ENCODE measurements at places on chromosomes 11 and 22.

- DNase-seq, result no peak
These were observed 3.1 kb upstream of the CALCA start for GRCh38 chr11:14975252-14975587.

GRCh38 chr11:1237851-1238250 is 15.0 kb downstream of the MUC5B start:
- no peak for DNase-seq

DNA sequence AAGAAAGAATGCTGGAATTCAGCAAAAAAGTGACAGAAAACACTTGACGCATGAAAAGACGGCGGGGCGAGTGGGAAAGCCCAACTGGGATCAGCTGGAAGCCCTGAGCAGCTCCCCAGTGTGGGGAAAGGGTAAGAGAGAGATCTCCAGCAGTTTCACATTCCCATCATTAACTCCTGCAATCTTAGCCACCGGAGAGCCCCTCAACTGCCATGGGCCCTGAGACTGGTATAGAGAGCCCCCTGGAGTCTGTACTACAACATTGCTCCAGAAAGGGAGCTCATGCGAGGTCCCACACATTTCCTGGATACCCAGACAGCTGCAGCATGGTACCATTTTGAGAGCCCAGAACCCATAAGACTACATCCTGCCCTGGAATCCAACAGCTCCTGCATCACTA is 31.1 kb downstream of the MRGPRX4 start:
- DNase-seq, result no peak

DNA sequence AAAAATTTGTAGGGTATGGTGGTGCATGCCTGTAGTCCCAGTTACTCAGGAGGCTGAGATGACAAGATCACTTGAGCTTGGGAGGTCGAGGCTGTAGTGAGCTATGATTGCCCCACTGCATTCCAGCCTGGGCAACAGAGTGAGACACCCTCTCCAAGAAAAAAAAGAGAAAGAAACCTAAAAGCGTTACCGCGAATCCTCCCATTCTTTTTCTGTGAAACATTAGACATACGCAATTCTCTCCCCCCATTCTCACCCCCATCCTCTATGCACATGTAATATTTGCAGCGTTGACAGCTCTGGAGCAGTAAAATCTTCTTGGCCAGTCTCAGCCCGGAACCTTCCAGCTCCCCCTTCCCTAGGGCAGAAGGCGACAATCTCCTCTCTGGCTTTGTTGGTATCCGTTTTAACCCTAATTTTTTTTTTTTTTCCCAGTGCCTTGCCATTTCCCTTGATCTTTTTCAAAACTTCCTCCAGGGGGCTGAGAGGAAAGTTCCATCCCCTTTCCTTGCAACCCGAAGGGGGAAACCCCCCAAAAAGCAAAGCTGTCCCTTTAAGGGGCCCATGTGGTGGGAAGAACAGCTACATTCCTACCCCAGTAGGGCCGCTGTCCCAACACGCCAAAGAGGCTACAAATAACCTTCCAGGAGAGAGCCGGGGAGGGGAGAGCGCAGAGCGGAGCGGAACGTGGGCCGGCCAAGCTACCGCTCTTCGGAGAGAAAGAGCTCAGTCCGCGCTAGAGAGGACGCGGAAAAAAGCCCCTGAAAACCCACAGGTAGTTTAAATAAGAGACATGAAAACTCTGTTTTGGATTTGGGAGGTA is 1.9 kb downstream of the LRP4 start:
- no peak for DNase-seq

- no peak for DNase-seq
These were observed 1047.3 kb upstream of the CNTN5 start for GRCh38 chr11:97973352-97973857.

DNA sequence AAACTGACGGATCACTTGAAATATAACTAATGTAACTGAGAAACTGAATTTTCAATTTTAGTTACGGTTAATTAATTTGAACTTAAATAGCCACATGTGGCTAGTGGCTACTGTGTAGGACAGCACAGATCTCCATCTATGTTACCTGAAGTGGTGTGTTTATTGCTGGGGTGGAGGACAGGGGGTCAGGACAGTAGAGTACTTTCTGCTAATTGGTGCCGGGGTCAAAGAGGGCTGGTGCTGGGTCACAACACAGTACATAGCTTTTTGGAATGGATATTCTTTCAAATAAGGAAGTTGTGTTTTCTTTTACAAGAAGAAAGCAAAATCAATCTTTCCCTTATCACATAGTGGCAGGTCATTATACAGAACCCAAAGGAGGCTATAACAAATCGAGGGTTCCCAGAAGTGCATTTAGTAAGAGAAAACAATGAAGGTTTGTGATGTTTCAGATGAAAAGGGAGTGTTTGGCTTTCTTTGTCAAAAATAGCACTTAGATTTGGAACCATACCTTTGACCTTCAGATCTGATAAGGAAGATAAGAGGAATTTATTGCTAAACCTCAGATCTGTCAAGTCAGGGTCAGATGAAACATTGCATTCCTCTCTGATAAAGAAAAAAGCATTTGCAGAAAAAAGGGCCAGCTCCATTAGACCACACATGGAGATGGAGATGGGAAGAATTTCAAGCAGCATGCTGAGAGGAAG is 384.5 kb downstream of the AASDHPPT start:
- DNase-seq, result no peak

- no peak for DNase-seq
These were observed 2.1 kb downstream of the GRIK4 start for GRCh38 chr11:120513436-120514315.

GRCh38 chr11:121932646-121933185 is 183.3 kb downstream of the BLID start:
- no peak for DNase-seq

DNA sequence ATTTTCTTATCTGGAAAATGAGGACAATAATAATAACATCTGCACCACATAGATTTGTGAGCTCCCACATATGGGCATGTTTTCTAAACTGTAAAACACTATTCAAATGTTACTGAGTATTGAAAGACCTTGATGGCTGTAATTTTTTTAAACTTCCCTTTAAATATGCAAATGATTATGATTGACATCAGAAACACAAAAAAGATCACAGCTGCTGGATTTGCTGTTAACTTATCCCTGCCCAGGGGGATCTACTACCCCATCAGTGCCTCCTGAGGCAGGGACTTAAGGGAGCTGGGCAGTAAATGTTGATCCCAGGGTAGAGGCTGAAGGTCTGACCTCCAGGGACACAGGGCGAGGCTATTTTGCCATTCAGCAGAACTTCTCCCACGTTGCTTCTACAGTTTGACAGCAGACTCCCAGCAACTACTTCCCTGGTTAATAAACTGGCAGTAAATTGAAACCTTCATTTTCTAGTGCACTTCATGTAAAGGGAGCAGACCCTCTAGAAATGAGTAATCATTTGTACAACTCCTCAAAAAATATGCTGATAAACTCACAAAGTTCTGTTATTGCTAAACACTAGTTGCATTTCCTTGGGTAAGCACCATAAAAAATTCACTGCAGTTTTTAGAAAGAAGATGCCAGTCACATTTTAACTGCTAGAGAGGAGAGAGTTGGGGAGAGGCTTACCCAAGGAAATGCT is 20.3 kb downstream of the TMPRSS5 start:
- no peak for DNase-seq

DNA sequence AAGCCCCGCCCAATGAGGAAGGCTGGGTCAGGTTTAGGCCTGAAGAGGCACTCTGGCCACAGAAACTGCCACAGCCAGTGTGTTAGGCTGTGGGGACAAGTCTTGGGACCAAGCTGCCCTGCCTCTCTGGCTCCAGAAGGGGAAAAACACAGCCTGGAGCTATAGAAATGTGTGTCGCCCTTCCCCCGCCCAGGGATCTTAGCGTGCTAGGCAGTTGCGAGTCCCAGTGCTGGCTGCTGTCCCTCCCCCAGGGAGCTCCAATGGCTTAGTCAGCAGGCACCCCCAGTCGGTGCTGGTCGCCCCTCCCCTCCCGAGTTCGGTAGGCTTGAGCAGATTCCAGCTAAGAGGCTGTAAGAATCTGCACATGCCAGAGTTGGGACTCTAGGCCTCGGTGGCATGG is 99.5 kb upstream of the API5 start:
- DNase-seq, result no peak

- no peak for DNase-seq
These were observed 1.7 kb downstream of the E2F8 start for GRCh38 chr11:19239039-19239438.

GRCh38 chr11:118928870-118929500 is 3.3 kb upstream of the BCL9L start:
- DNase-seq, result peak; percentile 79

GRCh38 chr11:15117751-15118150 is 3.0 kb downstream of the INSC start:
- DNase-seq, result no peak

GRCh38 chr22:44128958-44129618 is 51.6 kb upstream of the PARVG start:
- no peak for DNase-seq

GRCh38 chr22:34324763-34325162 is 404.5 kb upstream of the LARGE1 start:
- DNase-seq, result no peak

- no peak for DNase-seq
These were observed 38.9 kb downstream of the NTM start for GRCh38 chr11:131409345-131409744.

DNA sequence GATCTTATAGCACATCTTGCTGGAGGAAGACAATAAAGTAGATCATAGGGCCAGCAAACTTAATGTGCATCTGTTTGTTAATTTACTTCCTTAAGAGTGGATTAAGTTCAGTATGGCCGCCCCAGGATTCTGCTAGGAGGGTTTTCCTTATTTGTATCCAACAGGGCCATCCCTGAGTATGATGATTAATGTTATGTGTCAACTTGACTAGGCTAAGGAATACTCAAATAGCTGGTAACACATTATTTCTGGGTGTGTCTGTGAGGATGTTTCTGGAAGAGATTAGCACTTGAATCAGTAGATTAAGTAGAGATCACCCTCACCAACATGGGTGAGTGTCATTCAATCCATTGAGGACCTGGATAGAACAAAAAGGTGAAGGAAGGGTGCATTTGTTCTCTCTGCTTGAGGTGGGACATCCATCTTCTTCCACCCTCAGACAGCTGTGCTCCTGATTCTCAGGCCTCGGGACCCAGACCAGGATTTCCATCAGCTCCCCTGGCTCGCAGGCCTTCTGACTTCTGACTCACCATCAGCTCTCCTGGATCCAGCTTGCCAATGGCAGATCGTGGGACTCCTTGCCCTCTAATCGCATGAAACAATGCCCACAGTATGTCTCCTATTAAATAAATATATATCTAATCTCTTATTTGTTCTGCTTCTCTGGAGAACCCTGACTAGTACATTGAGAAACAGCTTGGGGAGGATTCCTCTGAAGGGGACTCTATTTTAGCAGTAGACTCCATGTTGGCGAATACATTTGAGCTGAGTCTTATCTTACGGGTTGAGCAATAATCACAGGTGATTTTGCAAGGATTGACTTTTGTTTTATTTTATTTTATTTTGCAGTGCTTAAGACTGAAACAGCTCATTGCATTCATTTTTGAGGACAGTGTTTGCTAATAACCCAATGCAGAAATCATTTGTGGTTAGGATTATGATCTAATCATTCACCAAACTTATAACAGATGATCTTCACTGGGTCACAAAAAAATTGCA is 9.0 kb upstream of the ZBTB44 start:
- DNase-seq, result no peak

DNA sequence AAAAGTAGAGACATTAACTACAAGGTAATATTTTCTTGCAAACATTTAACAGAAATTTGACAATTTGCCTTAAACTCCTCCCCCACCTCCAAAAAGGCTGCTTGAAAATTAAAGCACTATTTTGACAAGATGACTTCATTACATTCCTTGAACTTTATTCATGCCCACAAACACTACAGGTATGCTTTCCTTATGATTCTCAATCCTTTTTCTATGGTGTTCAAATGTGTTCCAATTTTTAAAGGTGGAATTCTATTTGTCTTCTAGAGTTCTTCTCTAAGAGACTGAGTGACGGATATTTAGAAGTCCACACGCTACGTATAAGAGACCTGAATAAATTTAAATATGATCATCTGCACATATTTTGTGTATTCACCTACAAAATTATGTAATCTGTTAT is 69.4 kb downstream of the MRTFA start:
- no peak for DNase-seq

- no peak for DNase-seq
These were observed 474.2 kb upstream of the KIRREL3 start for GRCh38 chr11:127474766-127475165.

GRCh38 chr11:119488256-119488995 is 65.5 kb upstream of the THY1 start:
- DNase-seq, result no peak

GRCh38 chr22:30413001-30413400 is 12.6 kb upstream of the MTFP1 start:
- DNase-seq, result no peak

- DNase-seq, result no peak
These were observed 428.0 kb downstream of the LARGE1 start for GRCh38 chr22:33492210-33492651.

DNA sequence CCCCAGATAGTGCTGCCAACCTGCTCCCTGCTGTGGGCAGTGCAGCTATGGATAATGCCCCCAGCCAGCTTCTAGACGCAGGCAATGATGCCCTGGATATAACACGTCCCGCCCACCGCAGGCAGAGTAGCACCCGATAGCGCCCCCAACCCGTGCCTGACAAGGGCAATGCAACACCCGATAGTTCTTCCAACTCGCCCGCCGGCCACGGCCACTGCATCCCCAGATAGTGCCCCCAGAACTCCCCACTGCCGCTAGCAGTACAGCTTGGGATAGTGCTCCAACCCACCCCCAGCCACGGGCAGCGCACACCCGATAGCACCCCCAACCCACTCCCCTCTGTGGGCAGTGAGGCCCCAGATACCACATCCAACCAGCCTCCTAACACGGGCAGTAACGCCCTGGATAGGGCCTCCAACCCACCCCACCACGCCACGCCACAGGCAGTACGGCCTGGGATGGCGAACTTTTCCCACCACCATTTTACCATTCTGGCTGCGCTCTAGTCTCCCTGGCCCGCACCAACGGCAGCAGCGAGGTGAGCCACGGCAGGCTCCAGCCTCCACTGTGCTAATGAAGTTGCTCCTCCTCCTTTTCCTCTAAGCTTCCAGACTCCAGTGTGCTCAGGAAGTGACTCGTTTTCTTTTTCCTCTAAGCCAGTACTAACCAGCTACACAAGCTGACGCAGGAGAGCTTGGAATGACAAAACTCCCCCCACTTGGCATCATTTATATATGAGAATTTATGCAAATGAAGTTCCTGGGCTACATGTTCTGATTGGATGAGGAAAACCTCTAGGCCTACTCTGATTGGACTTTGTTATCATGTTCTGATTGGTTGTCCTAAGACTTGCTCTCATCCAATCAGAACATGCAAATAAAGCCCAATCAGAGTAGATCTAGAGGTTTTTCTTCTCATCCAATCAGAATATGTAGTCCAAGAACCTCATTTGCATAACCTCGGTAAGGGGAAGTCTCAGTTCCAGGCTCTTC is 3.0 kb upstream of the RFPL3 start:
- DNase-seq, result no peak

All from hypothalamus (tissue), 51 donors.